H9 (cell line): ENCODE measurements at places on chromosomes 11 and 22. TPM values are rescaled to one million over a fixed set of nuclear protein-coding genes. Genes with fewer than 3 reads are reported as not detected.

LSP1 gene
- total RNA-seq: not detected in 2 replicates

DNA sequence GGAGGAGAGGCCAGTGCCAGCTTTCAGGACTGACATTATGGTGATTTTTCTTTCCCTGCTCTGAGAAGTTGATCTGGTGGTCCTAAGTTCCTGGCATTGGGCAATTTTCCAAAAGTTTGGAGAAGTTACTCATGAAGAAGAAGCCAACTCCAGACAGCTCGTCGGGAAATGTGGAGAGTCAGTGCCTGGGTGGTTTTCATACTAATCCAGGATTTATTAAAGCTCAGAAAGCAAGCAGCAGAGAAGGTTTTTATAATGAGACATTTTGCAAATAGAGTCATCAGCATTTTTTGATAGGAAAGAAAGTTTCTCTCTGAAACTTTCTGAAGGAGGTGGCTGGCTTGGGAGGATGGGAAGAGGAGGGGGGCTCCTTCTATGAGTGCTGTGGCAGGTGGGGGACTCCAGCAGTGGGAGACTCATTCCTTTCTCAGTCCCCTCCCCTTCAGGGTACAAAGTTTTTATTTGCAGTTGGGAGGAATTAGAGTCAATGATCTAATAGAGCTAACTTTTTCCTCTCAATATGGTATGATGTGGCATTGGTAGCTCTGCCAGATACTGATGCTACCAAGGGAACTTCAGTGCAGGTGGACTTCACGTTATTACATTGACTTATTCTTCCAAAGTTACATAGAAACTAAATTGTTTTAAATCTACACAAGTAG lies 55.4 kb downstream of the LIF start:
- DNase-seq: no peak

GRCh38 chr11:19279451-19279850 lies 38.7 kb upstream of the E2F8 start:
- DNase-seq: peak; percentile 72

- DNase-seq: peak; percentile 86
Measured at GRCh38 chr11:47847892-47848699, at the start of gene NUP160. TSS of gene NUP160 (minus strand) at chr11:47848350. CDS start at chr11:47848318, 32 bp downstream.
